Lung microvascular endothelial cell (primary cell): ENCODE measurements at places on chromosomes 5 and 9.

- no peak for DNase-seq
Measured at GRCh38 chr5:142547445-142548380, 138.2 kb downstream of the FGF1 start.

- peak; percentile 41 for DNase-seq
Measured at GRCh38 chr5:174910245-174910737, 185.9 kb downstream of the MSX2 start.

DNA sequence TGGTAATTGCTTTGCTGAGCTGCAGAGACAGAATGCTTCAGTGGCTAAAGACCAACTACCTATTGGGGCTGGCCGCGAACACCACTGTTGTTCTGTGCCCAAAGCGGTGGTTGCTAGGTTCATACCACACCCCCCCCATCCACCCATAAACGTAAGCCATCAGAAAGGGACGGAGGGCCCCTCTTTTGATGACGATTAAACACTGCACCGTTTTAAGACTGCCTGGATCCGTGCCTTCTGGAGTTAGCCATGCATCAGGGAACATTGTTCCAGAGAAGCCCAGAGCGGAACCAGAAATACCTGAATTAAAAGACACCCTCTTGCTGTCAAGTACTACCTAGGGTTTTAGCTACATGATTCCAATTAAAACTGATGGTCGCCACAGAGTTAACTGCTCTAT, 369.1 kb upstream of the DAP start:
- no peak for DNase-seq

DNA sequence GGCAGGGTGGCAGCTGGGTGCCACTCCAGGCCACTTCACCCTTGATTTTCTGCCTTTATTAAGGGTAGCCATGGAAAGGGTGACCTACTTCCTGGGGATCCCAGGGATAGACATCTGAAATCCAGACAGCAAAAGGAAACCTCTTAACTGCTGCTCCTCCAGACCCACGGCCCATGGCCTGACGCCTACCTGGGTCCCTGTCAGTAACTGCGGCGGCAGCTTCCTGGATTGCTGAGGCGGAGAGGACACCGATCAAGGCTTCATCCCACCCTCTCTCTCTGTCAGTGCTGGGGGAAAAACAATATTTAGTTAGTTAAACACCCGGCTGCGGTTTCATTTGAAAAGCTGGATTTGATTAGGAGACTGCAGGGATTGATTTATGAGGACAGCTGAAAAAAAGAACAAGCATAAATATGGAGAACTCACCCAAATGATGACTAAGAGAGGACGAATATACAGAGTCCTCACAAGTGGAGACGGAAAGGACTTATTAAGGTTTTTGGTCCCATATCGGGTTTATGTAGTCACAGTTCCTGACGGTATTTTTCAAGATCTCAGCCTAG, 158.7 kb upstream of the KLF4 start:
- DNase-seq: no peak

DNA sequence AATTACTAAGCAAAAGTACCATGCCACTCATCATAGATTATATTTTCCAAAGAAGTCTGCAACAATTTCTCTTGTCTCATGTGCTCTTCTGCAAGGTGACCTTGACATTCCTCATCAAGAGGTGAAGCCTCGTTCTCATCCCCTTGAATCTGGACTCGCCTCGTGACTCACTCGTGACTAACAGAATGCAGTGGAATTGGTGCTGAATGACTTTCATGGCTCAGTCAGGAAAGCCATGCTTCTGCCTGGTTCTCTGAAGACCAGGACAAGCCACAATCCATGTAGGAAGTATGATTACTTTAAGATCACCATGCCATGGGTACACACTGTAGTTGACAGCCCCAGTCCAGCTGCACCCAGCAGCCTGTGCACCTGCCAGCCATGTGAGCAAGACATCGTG, 335.8 kb downstream of the GADD45G start:
- no peak for DNase-seq

- no peak for DNase-seq
Measured at GRCh38 chr9:85554349-85554748, 187.4 kb downstream of the AGTPBP1 start.

GRCh38 chr5:151148583-151148982, 9.0 kb downstream of the ANXA6 start:
- DNase-seq: no peak

- no peak for DNase-seq
Measured at GRCh38 chr5:78549043-78549442, 99.5 kb downstream of the LHFPL2 start.

GRCh38 chr9:138007566-138007917, 130.0 kb downstream of the CACNA1B start:
- no peak for DNase-seq

DNA sequence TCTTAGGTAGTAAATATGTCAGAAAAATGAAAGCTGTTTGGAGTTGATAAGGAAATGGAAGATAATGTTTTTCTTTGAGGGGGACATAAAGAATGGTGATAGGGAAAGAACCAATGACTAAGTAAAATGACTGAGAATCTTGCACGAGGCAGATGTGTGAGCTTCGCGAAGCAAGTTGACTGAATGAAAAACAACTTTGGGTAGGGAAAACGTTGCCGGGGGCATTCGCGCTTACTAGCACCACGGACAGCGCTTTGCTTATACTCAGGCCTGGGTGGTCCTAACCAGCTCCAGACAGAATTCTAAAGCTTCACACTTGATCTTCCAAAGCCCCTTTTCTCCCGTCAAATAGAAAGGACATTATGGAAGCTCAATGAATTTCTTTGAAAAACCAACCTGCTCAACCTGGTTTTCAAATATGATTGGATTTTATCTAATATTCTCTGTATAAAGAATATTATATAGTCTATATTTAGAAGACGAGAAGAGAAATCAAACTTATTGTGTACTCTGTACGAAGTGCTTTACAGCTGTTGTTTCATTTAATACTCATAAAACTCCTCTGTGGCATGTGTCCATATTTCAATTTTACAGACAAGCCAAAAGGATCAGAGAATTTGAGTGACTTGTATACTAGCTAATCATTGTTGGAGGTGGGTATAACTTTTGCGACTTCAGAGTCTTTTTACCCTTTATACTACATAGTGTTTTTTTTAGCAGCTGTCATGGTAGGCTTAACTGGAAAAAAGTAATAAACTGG, 1.9 kb upstream of the CDKN2B start:
- DNase-seq: peak; percentile 62

DNA sequence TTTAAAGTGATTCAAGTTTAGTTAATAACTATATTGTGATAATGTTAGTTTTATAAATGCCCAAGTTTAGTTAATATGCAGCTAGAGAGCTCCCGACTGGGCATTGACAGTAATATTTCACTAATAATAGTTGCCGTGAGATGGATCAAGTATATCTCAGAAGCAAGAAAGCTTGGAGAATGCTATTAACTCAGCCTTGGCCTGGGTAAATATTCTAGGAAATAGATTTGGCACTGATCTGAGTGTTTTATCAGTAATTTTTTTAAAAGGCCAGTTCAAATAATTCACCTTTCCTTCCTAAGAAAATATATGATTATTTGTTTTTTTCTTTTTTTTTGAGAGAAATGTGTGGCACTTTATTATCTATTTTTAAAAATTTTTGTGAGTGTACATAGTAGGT, 305.3 kb downstream of the CSNK1G3 start:
- DNase-seq: no peak

- DNase-seq: no peak
Measured at GRCh38 chr5:82655078-82655477, 376.9 kb upstream of the RPS23 start.

- DNase-seq: no peak
Measured at GRCh38 chr9:22079873-22080341, 70.8 kb upstream of the CDKN2B start.

- DNase-seq: no peak
Measured at GRCh38 chr9:107218829-107219485, 64.1 kb upstream of the RAD23B start.

DNA sequence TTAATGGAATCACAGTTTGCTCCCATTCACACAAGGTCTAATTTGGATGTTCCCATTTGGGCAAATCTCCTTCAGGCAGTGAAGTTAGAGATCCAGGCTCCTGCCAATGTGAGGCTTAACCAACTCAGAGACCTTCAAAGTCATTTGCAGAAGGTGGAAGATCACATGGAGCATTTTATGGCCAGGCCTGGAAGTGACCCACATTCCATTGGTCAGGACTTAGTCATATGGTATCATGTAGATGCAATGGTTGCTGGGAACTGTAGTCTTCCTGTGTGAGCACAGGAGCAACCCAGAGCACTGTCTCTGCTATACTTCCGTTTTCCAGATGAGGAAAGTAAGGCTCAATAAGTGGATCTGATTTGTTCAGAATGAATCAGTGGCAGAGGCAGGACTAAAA, 292.7 kb upstream of the SMARCA2 start:
- no peak for DNase-seq

- peak; percentile 7 for DNase-seq
Measured at GRCh38 chr9:995781-996180, 19.3 kb downstream of the DMRT3 start.

- no peak for DNase-seq
Measured at GRCh38 chr5:38189081-38189504, 69.3 kb upstream of the EGFLAM start.

- no peak for DNase-seq
Measured at GRCh38 chr9:8115570-8115969, 316.0 kb upstream of the DMAC1 start.

DNA sequence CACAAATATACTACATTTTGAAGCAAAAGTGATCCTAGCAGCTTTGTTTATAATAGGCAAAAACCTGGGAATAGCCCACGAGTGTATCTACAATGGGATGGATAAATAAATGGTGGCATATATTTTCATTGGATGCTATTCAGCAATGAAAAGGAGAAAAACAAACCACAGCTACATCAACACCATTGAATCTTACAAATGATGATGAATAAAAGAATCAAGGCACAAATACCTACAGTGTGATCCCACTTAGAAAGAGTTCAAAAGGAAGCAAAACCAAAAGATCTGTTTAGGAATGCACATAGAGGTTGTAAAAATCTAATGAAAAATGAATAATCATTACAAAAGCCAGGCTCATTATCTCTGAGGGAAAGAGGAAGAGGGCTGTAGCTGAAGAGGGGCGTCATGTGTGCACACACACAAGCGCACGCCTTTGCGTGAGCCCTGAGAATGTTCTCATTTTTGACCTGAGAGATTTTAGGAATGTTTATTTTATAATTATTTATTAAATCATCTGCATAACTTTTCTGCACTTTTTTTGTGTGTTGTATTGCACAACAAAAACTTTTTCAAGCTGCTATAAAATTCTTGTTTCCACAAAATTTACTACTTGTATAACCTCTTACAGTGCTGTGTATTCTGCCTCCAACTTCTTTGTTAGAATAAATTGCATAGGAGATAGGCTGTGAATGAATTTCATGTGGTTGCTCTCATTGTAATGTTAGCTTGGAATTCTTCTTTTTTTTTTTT, 5.9 kb upstream of the RHOBTB3 start:
- DNase-seq: no peak

GRCh38 chr5:166562246-166562645, 1729.2 kb upstream of the WWC1 start:
- DNase-seq: no peak

- DNase-seq: no peak
Measured at GRCh38 chr9:133785753-133786370, 47.7 kb upstream of the SARDH start.

- no peak for DNase-seq
Measured at GRCh38 chr5:30469691-30470090, 723.8 kb upstream of the CDH6 start.

DNA sequence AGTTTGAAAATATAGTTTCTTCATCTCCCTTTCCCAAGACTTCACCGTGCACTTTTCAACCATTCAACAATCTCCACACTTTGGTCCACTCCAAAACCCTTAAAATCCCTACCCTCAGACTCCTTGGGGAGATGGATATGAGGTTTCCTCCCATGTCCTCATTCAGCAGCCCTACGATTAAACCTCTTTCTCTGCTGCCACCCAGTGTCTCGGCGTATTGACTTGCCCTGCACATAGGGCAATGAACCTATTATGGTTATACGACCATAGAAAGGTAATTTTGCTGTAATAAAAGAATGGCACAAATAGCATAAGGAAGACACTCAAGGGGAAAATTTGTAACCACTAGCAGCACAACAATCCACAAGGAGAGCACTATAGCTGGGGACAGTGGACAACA, 803.5 kb downstream of the TLE1 start:
- no peak for DNase-seq

- DNase-seq: no peak
Measured at GRCh38 chr9:81664638-81665222, 24.6 kb downstream of the TLE1 start.
